ENCODE measurements at places on chromosomes 5 and 9. TPM values are rescaled to one million over a fixed set of nuclear protein-coding genes. Genes with fewer than 3 reads are reported as not detected.

The MARCOL gene
- polyA plus RNA-seq: not detected

The ANKRD18A gene
- polyA plus RNA-seq: not detected

The MED22 gene
- polyA plus RNA-seq: 10.8 TPM

The SLIT3 gene
- polyA plus RNA-seq: 8.6 TPM

The CLIC3 gene
- 1.6 TPM for polyA plus RNA-seq

The SHC3 gene
- polyA plus RNA-seq: 0.10 TPM

The STK32A gene
- 3.4 TPM for polyA plus RNA-seq

The PKD2L2 gene
- polyA plus RNA-seq: not detected

The C8G gene
- 1.8 TPM for polyA plus RNA-seq

The CACNA1B gene
- 0.05 TPM for polyA plus RNA-seq

The SLC36A3 gene
- polyA plus RNA-seq: not detected

The ACSL6 gene
- polyA plus RNA-seq: 0.13 TPM

The CCDC152 gene
- 1.6 TPM for polyA plus RNA-seq

The PCDHGA7 gene
- 2.1 TPM for polyA plus RNA-seq
